ENCODE measurements at places on chromosomes 7 and 10.

DNA sequence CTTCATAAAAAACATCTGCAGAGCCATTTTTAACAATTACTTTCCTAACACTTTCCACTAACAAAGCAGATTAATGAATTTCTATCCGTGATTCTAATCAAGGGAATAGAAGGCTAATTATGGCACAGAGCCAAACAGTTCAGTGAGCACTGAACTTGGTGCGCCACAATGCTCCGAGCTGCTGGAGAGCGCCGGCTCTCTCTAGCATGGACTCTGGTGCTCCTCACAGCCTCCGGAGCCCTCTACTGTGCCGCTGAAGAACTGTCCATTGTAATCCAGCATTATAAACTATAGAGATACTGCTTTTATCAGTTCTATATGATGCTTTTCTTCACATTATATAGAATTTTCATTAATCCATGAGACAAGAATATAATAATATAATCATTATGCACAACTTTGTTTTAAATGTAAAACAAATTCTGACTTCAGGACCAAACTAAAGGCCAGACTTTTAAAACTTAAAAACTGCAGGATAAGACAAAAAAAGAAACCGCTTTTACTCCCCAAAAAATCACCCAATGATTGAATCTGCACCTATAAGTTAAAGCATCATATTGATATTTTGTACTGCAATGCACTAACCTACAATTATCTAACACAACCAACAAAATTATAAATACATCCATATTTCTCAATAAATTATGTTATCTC lies 123.6 kb downstream of the RNF32 start:
- DNase-seq = no peak

DNA sequence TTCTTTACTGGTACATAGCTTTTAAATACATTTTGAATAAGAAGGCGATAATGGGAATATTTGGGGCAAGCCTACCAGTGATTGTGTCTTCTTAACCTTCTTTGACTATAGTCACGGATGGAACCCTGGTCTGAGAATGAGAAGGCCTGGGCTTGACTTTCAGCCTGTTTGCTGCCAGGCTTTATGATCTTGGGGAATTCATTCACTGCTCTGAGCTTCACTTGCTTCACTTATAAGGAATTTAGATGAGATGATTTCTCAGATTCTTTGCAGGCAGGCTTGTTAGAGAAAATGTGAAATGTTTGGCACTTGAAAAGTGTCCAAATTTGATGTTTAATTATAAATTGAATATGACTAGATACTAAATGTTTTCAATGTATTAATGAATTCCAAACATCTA lies 42.5 kb downstream of the NUP205 start:
- DNase-seq = no peak

DNA sequence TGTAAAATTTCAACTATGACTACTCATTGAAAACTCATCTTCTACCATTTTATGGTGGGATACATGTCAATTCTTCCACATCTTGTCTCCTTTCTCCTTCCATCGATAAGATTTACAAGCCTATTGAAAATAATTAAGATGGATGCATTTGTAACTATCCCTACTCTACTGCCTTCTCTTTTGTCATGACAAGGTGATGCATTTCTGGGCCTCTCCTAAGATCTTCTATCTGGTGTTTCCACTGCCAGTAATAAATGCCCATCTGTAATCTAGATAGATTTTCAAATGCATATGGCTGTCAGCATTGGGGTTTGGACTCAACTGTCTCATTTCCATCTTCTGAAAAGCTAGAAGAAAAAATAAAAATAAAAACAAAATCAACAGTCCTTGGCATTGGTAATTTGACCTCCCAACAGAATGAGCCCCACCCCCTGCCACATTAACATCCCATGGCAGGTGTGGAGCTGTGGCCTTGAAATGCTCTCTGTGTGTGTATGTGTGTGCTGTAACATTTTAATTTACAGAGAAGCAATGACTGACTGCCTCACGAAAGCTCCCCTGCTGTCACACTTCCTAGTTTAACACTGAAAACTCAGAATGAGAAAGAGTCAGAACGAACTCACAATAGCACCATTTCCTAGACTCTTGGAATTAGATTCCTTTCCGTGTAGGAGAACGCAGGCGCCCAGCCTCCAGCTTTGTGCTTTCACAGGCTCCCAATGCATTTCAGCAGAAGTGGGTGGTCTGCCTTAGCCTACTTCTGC lies 74.2 kb downstream of the RHOBTB1 start:
- DNase-seq = no peak

- DNase-seq = no peak
Observed at GRCh38 chr7:75880242-75880641, 1.4 kb downstream of the RHBDD2 start.

GRCh38 chr10:46284286-46285229 lies 2.2 kb upstream of the ANTXRL start:
- DNase-seq = peak; percentile 54

GRCh38 chr7:105480931-105481330 lies 41.1 kb downstream of the PUS7 start:
- DNase-seq = no peak

GRCh38 chr7:39560997-39561396 lies 5.2 kb upstream of the YAE1 start:
- no peak for DNase-seq

- no peak for DNase-seq
Observed at GRCh38 chr10:49419005-49419404, 23.1 kb upstream of the DRGX start.

DNA sequence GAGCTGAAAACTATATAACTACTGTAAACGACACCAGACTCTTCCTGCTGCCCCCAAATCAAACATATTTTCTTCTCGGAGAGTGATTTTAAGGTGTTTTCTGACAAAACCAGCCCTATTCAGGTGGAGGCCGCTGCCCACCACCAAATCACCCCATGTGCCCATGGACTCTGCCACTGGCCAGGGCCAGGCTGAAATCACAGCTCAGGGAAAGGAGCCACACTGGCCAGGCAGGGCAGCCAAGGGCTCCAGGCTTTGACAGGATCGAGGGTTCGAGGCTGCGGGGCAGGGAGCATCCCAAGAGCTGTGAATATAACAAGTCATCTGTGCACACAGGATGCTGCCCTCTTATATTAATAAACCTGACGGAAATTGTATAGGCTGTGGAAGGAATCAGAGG lies 48.3 kb downstream of the OAT start:
- DNase-seq = no peak

DNA sequence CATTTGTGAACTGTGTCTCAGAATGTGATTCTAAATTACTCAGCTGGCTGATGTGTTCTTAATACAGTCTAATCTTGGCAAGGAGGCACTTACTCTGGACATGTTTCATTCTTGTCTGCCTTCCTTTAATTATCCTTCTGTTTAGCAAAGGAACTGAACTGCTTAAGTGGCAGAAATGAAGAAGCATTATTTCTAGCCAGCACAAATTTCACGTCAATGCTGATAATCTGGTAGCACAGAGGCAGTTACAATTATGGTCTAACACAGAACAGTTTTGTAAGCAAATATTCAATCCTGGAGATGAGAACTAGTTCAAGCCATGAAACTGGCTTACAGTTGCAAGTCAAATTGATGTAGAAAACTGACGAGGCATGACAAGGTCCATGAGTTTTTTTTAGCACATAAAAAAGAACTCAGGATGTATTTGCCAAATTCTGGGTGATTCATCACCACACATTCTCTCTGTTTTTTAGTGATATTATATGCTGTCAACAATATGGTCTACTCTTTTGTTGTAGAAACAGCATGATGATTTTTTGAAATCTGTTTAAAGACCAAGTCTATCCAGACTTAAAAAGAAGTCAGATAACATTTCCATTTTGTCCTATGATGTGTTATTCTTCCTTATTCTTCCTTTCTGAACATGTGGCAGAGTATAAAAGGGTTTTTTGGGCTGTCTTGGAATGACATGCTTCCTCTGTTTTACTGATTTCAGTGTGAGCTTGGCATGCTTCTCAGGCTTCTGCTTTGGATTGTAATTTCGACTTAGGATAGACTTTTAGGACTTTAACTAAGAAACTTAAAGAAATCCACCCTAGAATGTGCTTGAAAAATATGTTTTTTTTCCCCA lies 154.8 kb downstream of the DNAJB9 start:
- no peak for DNase-seq

- DNase-seq = no peak
Observed at GRCh38 chr10:76962851-76963250, 674.8 kb downstream of the KCNMA1 start.

DNA sequence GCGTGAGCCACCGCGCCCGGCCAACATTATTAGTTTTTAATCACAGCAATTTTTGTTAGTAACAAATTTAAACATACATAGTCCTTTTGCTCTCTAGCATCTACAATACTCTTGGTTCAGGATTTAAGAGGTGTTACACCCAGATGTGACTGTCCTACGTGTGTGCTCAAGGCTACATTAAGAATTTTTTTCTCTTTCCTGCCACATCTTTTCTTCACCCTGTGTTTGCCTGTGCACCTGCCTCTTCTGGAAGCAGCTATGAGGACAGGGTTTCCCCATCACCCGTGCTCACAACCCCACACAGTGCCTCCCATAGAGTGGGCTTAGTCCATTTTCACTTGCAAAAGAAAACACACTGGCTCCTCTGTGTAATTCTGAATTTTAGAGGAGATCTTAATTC lies 186.7 kb upstream of the KLF6 start:
- no peak for DNase-seq

DNA sequence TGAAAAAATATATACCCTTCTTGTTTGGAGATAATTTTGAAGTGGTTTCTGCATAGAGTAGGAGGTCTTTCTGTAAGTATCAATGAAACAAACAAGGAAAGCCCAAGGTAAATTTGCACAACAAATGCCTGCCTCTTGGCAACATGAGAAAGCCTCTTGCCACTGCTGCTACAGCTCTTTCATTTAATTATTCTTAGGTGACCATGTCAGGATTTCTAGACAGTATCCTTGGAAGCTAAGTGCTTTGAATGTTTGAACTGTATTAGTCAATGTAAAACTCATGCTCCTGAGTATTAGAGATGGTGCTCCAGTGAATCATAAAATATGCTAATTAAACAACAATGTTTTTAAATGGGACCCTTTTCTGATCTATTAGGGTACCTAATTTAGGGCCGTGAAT lies 81.2 kb upstream of the ITGB1 start:
- no peak for DNase-seq

DNA sequence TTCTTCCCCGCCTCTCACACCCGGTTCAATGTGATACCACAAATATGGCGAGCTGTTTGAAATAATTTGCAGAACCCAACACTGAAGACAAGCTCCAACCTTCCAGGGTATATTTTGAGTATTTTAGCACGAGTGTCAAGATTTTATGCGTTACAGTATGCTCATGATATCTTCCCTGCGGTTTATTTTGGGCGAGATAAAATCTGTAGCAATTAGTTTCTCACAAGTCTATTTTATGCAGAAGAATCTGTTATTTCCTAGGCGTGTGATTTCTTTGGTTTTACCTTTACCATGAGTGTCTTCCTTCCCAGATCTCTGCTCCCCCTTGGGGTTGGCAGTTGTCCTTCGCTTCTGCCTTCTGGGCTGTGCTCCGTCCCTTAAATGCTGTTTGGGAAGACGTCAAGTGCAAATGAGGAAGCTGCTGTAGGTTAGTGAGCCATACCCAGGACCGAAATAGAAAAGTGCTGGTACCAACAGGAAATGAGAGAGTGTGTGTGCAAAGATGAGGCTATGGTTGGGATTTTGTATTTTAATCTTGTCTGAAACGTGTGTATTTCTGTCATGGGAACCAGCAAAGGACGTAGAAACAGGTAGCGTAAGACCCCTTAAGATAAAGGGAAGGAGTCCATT lies 299.8 kb downstream of the KLF6 start:
- DNase-seq = no peak

GRCh38 chr10:60203993-60204618 lies 185.6 kb downstream of the ANK3 start:
- DNase-seq = no peak

DNA sequence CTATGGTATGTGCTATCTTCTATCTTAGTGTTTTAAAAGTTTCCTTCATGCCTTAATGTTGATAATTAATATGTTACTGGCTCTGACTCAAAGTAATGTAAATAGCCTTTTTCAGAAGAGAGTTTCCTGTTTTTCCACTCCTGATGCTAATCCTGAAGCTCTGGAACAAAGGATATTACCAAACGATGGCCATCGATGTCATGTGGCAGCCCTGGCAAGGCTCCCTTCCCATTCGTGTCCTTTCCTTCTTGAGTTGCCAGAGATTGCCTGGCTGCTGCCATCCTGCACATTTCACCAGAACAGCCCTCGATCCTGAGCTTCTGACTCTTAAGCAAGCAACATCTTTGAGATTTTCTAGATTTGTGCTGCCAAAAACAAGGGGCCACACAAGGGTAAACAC lies 46.0 kb downstream of the RNF133 start:
- no peak for DNase-seq

- no peak for DNase-seq
Observed at GRCh38 chr10:102985811-102986210, 67.7 kb downstream of the CNNM2 start.

- no peak for DNase-seq
Observed at GRCh38 chr10:123021517-123021916, 12.7 kb downstream of the ACADSB start.

- no peak for DNase-seq
Observed at GRCh38 chr10:101993651-101994200, 62.2 kb downstream of the ARMH3 start.

- DNase-seq = no peak
Observed at GRCh38 chr7:96306385-96307125, 15.3 kb downstream of the SLC25A13 start.

- DNase-seq = peak; percentile 25
Observed at GRCh38 chr7:99040104-99040958, 103.6 kb downstream of the SMURF1 start.

- no peak for DNase-seq
Observed at GRCh38 chr10:29434111-29434510, 145.2 kb downstream of the LYZL1 start.

DNA sequence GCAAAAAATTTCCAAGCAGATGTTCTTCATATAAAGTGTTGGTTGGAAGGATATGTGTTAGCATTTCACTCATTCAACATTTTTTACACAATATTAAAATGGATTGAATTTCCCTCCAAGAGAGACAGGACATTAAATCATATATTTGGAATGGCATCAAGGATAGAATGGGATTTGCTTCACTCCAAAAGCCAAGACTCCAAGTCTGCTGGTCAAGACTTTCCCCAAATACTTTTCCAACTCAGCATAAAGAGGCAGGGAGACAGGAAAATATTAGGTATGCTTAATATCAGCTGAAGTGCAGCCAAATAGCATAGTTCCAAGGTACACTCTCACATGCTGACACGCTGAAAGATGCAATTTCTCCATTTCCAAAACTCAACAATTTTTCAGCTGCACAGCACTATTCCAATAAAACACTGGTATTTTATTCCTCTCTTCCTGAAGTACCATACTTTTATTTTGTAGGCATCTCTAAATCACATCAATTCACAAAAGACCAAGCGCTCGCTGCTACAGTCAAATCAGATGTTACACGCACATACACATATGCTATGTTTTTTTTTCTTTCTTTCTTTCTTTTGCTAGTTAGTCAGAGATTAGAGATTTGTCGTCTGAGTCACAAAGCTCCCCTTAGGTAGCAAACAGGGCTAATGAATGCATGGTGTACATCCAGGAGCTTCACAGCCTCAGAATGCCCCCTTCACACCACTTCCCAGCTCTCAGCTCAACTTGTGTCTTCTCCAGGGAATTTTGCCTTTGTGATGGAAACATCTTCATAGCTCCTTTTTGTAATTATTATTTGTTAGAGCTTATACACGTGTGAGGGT lies 1033.8 kb upstream of the AUTS2 start:
- no peak for DNase-seq

Measured in activated CD4-positive, alpha-beta T cell treated with anti-CD3 and anti-CD28 coated beads for 1 hour (primary cell).